Fibroblast of skin of right biceps (primary cell): ENCODE measurements at places on chromosomes 3 and 15.

- DNase-seq: no peak
These were observed 150.4 kb downstream of the TIGIT start for GRCh38 chr3:114444216-114444615.

DNA sequence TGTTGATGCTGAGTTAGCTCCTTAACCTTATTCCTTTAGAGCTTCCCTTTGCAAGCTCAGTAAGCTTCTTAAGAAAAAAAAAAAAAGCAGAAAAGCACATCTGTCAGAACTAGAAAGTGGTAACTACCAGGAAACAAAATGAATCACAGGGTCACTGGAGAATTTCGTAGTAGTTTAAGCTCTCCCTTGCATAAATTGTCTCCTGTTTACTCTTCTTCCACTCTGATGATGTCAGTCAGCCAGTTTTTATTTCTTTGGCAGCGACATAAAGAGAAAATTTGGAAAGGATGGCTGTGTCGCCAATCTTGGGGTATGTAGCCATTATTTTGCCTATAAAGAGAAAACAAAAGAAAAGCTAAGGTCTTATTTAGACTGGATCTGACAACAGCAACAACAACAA is 3.2 kb upstream of the GABRR3 start:
- DNase-seq: no peak

DNA sequence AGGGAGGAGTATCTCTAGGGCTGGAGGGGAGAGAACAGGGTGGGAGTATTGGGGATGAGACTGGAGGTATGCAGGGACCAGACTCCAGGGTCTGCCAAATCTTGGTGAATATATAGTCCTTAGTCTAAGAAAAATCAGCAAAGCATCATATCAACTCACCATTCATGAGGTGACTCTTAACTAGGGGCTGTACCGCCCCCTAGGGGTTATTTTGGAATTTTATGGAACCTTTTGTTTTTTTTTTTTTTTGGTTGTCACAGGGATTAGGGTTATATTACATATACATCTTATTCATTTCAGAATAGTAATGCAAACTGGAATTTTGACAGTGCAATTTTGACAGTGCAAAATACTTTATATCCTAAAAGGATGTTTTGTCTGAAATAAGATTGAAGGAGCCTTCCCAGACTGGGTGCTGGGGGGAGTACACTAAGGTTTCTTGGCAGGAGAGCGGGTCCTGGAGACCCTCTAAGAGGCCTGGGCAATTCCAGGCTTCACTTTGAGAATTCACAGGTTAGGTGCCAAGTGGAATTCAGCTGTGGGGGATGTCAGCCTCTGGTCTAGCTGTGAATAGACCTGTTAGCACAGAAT is 7.5 kb downstream of the CMTM7 start:
- peak; percentile 56 for DNase-seq

DNA sequence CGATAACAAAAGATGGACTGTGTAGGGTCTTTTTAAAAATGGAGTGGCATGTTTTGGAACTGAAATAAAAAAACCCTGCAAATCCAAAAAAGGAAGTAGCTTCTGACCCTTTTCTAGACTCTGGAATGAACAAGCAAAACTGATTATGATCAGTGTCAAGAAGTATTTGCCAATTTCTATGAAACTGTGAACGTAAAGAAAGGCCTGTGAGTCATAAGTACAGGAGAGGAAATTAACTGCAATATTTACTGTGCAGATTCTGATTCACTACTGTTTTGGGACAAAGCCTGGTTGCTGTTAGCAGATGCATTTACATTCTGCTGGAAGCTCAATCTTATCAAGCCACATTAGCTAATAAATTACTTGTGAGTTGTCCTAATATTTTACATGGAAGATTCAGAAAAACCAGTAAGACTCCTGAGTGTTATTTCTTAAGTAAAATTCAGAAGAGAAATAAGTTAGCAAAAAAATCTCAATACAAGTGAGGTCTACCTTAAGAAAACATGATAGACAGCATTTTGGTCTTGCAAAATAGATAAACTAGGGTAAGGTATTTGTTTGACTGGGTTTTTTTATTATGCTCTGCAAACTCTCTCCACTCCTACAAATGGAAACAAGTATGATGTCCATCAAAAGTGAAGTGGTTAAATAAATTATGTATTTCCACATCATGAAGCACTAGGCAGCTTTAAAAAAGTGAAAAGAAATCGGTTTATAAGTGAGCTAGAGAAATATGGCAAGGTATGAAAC is 90.2 kb upstream of the LMOD3 start:
- peak; percentile 88 for DNase-seq

- DNase-seq: peak; percentile 84
These were observed 40.3 kb downstream of the EIF4E3 start for GRCh38 chr3:71684757-71685386.

DNA sequence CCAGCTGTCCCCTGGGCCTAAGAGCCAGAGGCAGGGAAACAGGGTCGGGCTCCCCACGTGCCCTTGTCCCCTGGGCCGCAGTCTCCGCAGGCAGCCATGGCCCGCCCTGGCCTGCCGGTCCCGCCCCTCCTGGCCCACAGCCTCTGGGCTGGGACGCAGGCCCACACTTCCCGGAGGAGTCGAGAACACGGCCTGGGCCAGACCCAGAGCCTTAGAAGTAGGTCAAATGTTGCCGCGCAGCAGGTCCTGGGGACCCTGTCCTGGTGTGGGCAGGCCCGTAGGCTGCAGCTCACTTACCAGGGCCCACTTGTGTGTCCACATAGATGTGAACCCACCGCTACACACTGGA is 4.3 kb upstream of the MYL3 start:
- DNase-seq: no peak

GRCh38 chr15:63340353-63340752 is 41.3 kb downstream of the CA12 start:
- DNase-seq: no peak

GRCh38 chr3:170785454-170785853 is 84.5 kb downstream of the RPL22L1 start:
- no peak for DNase-seq

DNA sequence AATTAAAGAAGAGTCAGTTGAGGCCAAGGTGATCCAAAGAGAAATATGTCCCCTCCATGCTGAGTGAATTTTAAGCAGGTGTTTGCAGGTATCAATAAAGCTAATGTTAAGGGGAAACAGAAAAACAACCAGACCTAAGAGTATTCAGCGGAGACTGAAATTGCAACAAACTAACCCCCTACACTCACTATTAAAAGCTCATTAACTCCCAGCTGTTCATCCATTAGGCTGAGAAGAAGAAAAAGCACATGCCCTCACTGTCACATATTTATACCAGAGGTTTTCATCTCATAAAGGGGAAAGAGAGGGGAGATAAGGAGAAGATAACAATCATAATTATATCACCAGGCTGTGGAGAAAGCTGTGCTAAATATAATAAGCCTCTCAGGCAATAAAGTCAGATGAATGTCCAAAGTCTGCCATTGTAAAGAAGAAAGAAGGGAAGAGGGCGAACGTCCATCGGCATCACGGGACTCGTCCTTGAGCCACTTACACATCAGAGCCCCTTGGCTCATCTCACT is 145.2 kb downstream of the TAFA4 start:
- DNase-seq: no peak

- no peak for DNase-seq
These were observed 6.6 kb upstream of the RAF1 start for GRCh38 chr3:12670365-12671119.

- no peak for DNase-seq
These were observed 23.7 kb upstream of the TICRR start for GRCh38 chr15:89551550-89551949.

DNA sequence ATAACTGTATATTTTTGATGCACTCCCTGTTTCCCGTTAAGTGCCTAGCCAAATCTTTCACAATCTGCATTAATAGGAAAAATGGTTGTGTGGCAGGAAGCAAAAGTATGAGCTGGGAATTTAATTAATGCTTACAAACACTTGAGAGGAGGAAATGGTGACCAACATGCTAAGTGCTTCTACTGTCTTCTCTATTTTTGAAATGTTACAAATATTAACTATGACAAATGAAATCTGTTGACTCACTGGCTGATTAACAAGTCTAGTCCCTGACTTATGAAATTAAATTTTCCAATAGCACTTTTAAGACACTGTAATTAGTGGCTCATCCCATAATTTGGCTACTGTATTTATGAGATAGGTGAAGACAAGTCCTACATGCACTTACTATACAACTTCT is 446.9 kb upstream of the DPPA4 start:
- DNase-seq: no peak

GRCh38 chr15:70045045-70045444 is 52.7 kb downstream of the TLE3 start:
- peak; percentile 85 for DNase-seq

- DNase-seq: no peak
These were observed 304.4 kb downstream of the KBTBD8 start for GRCh38 chr3:67302489-67302888.

- no peak for DNase-seq
These were observed 38.4 kb upstream of the THBS1 start for GRCh38 chr15:39542385-39543065.

GRCh38 chr15:89900849-89901248 is 7.1 kb upstream of the AP3S2 start:
- DNase-seq: no peak

DNA sequence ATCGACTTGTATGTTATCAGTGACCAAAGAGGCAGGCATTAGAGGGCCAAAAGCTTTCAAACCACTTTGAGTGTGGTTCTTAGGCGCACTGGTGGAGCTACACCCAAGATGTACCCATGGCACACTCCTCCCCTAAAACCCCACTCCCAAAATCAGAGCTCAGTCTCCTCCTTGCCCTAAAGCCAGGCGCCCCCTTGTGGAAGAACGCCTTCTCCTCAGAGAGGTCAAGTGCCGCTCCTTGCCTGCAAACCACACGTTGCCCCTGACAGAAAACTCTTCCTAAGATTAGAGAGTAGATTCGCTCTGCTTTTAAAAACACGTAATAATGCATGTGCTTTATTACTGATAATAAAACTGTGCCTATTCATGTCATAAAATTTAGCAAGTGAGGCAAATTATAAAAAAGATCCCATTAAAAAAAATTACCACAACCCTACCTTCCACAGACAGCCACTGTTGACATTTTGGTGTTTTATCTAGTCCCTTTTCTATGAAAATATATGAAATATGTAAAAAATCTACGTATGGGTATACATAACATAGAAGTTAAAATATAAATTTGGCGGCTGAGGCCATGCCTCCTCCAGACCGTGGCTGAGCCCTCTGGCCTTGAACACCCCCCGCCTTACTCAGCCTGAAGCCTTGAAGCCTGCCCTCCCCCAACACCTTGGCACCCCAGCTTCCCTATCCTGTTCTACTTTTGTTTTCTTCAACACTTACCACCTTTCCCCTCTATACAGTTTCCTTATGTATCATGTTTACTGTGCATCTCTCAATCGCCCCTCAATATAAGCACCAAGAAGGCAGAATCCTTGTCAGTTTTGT is 33.5 kb downstream of the BCL2L10 start:
- DNase-seq: peak; percentile 64

DNA sequence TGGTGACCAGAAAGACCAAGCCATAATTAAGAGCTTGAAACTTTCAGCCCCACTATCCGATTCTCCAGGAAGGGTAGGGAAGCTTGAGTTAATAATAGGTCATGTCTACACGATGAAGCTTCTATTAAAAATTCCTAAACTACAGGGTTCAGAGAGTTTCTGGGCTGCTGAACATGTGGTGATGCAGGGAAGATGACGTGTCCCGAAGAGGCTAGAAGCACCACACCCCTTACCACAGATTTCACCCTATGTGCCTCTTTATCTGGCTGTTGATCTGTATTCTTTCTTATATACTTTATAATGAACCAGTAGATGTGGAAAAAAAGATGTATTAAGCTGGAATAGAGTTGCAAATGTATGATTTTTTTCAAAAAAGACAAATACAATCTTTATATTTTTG is 473.4 kb downstream of the NLGN1 start:
- peak; percentile 35 for DNase-seq

GRCh38 chr15:52111517-52112202 is 915 bp downstream of the BCL2L10 start:
- DNase-seq: no peak

DNA sequence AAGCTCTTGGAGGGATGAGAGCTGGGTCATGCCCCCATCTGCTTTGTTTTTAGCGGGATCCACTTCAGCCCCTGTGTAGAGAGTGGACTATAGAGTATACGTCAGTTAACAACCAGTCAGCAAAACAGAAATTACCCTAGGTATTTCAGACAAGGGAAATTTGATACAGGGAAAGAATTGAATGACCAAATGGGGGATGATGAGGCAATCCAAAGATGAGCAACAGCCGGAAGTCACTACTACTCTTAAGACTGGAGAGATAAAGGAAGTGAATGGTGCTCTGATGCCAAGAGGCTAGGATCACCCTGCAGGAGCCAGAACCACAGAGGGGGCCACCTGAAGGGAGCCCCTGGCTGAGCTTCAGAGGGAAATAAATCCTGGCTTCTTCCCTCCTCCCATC is 1.7 kb upstream of the GPR62 start:
- DNase-seq: peak; percentile 71

DNA sequence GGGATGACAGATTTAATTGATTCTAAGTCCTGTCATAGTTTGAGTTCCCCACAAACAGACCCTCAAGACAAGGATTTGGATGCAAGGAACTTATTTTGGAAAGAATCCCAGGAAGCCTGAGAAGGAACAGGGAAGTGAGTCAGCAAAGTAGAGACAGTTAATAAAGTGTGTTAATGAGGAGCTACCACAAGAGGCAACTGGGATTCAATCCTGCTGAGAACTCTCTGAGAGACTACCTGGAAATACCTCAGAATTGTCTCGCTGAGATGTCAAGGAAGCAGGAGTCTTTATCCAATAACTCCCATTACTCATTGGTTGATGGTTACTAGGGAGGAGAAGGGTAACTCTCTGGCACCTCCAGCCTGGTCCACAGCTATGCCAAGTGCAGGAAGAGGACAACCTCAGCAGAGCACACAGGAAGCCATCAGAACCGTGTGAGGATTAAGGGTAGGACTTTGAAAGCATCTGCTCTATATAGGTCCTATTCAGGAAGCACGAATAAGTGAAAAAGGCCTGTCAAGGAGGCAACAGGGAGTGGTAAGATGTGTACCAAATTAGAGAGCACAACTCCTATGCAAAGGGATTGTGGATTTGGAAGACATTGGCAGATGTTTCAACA is 311.1 kb upstream of the KCNH8 start:
- DNase-seq: peak; percentile 12

DNA sequence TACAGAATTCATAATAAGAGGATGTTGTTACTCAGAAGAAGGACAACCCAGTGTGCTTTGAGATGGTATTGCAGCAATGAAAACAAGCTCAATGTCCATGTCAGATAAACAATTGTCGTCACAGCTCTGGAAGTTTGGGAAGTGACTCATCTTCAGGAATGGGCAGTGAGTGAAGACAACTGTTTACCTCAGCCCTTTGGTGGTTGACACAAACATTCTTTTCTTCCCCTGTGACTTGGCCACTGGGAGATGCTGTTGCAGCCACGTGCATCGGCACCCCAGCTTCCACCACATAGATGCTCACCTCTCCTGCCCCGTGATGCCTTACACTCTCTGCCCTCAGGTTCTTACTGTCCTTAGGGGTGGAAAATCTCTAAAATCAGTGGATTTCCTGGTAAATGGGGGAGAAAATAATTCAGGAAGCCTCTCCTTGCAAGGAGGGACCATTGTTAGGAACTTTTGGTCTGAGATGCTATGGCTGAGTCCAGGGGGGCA is 114.1 kb upstream of the GALNT15 start:
- DNase-seq: peak; percentile 100

- no peak for DNase-seq
These were observed 3.5 kb downstream of the PLSCR2 start for GRCh38 chr3:146465693-146466465.
